ENCODE measurements at places on chromosomes 3 and 15.

DNA sequence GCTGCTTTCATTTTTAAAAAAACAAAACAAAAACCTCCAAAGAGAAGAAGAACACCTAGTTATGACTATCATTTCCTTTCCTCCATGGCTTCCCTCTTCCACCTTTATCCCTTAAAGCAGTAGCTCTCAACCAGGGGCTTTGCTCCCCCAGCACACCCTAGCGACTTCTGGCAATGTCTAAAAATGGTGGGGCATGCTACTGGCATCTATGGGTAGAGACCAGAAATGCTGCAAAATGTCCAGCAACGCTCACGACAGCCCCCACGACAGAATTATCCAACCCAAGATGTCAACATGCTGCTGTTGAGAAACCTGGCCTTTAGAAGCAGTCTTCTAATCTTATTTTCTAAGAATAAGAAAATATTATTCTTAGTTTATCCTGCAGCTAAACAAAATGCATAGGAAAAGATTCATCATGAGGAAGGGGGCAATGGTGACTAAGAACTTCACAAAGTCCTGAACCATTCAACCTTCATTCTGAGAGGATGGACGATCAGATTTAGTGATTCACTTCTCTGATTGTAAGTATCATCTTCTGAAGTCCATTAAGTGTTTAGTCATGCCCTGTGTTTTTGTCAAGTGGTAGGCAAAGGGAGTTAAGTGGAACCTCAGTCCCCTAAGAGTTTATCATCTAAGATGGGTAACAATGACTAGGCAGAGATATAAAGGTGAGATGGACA, 81.7 kb downstream of the CCNL1 start:
- DNase-seq, result no peak

DNA sequence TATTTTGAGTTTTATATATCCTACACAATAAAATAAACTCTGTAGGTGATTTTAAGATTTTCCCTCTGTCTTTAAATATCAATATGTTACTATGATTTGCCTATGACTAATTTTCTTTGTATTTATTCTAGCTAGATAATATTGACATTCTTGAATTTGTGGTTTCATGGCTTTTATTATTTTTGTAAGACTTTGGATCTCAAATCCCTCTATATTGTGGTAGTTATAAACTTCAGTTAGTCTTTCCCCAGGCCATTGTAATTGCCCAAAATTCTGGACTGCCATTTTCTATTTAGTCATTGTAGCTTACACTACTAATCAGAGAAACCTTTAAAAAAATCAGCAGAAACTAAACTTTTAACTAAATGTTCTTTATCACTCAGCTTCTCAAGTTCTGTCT, 1559.3 kb upstream of the GBE1 start:
- no peak for DNase-seq

DNA sequence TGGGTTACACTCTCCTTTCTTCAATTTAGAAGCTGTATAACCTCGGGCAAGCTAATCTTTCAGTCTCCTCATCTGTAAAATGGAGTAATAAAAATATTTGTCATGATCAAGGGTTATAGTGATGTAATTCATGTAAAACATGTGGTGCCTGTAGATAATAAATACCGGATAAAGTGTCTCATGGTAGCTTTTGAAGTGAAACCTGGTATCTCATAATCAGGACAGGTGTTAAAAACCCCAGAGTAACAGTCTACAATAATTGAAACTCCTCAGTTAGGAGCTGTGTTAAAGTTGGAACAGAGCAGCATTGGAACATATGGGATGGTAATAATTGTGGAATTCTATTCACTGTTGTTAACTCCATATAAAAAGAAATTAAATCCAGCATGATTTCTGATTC, 884 bp upstream of the KNL1 start:
- DNase-seq, result no peak

DNA sequence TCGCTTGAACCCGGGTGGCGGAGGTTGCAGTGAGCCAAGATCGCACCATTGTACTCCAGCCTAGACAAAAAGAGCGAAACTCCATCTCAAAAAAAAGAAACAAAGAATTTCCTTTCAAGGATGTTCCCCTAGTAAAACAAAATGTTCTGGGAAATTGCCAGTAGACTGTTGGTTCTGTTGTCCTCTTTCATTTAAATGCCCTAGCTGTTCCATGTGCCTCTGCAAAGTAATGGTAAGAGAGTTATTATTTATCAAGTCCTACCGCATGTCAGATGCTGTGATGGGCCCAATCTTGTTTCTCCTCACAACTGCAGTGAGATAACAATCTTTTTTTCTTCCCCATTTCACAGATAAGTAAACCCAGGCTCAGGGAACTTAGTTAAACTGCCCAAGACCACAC, 254.3 kb upstream of the TPM1 start:
- DNase-seq, result no peak

GRCh38 chr15:71688509-71689094, 121.8 kb upstream of the NR2E3 start:
- DNase-seq, result no peak

DNA sequence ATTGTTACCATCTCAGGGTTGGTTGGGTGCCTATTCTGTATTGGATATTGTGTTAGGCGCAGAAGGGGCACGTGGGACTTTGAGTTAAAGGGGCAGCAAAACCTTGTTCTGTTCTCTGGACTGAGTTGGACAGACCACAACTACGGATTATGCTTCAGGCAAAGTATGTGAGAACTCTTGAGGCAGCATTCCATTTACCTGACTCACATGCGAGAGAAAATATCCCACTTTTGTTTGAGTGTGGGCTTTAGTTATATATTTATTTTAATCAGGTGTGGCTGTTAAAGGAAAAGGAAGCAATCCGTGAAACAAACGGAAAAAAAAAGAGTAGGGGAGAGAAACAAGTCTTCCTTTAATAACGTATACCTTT, 627 bp upstream of the PLS1 start:
- no peak for DNase-seq

DNA sequence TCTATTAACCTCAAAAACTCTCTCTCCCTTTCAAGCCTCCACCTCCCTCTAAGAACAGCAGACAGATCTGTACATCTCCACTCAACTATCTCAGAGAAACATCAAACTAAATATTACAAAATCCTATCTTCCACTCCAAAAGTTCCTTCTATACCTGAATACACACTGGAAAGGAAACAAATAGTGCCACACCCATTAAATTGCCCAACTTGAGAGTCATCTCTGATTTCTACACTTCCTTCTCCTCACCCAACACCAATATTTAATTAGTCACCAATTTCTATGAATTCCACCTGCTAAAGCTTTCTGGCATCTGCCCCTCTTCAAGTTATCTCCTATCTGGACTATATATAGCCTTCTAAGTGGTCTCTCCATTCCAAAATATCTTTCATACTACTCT, 65.8 kb downstream of the PEAK1 start:
- DNase-seq, result no peak

- DNase-seq, result peak; percentile 35
These were observed 24.2 kb upstream of the SLC41A3 start for GRCh38 chr3:126107957-126108675.

GRCh38 chr3:137852391-137852830, 88.3 kb downstream of the SOX14 start:
- no peak for DNase-seq

- no peak for DNase-seq
These were observed 14.6 kb downstream of the ZNF860 start for GRCh38 chr3:31996195-31996594.

DNA sequence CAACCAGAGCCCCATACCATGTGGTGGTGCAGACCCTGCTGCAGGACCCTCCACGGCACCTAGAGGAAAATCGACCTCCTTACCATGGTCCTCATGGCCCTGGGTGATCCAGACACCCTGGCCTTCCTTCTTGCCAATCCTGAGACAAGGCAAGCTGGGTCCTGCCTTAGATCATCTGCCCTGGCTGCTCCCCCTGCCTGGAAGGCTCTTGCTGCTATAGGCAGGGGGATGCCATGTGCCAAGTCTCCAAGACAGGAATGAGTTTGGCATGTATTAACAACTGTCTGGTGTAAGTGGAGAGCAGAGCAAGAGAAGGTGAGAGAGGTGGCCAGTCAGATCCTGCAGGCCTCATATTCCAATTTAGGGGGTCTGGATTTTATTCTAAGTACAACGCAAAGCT, 7.5 kb downstream of the HEG1 start:
- no peak for DNase-seq

DNA sequence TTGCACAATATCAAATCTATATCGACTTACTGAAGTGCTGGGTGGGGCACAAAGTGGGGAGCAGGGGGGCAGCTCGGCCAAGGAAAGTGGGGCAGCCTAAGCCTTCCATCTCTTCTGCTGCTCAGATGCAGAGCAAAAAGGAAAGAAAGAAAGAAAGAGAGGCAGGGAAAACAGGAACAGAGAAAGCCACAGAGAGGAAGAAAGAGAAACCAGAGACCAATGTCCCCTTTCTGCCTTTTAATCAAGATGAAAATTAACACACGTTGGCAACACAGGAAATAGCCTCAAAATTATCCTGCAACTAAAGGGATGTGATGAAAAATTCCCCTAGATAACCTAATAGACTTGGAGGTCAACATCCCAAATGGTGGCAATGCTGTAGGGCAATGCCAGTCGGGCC, 72.2 kb upstream of the RAD18 start:
- DNase-seq, result no peak

DNA sequence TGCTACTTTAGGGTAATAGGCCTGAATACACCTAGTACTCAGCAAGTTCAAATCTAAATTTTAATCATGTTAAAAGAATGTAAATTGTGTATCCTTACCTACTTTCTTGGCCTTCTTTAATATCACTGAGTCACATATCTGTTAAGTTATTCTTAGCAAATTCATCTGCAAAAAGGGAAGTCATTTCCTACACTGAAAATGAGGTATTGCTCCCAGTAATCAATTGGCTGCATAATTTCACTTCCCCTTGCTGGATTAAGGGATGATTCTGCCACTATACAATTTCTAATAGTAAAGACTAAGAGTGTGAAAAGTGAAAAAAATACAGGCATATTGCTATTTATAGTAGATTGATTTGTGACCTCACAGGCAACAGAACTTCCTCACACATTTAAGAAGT, 47.8 kb downstream of the CCDC54 start:
- DNase-seq, result no peak

DNA sequence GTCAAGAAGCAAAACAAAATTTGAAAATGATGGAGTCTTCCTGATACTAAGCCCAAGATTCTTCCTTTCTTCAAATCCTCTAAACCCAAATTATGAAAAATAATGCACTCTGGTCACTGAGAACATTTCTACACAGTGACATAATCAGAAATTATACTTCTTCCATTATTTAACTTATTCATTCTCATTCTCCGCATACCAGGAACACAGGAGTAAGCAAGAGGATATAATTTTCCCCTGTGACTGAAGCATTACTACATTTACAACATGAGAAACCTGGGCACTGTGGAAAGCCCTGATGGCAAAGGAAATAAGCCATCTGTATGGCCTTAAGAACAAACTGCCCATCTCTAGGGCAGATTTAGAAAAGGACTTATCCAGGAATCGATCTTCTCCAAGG, 47.0 kb downstream of the EXD1 start:
- no peak for DNase-seq

- peak; percentile 43 for DNase-seq
These were observed 676.5 kb upstream of the CFAP20DC start for GRCh38 chr3:59726279-59726678.

DNA sequence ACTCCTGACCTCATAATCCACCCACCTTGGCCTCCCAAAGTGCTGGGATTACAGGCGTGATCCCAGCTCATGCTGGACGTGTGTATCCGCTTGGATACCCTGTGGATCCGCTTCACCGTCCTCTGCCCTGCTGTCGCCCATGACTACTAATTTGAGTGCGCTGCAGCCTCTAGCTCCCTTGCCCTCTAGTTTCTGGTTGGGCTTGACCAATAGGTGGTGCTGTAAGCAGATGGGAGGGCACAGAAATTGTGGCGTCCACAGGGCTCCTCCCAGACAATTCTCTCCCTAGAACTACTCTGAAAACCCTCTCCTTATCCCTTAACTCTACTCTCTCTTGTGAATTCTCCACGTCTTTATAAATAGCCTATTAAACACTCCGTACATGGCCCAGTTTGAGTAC, 36.2 kb downstream of the ZPLD1 start:
- no peak for DNase-seq

- no peak for DNase-seq
These were observed 242.2 kb upstream of the ZPLD1 start for GRCh38 chr3:102192575-102192974.

DNA sequence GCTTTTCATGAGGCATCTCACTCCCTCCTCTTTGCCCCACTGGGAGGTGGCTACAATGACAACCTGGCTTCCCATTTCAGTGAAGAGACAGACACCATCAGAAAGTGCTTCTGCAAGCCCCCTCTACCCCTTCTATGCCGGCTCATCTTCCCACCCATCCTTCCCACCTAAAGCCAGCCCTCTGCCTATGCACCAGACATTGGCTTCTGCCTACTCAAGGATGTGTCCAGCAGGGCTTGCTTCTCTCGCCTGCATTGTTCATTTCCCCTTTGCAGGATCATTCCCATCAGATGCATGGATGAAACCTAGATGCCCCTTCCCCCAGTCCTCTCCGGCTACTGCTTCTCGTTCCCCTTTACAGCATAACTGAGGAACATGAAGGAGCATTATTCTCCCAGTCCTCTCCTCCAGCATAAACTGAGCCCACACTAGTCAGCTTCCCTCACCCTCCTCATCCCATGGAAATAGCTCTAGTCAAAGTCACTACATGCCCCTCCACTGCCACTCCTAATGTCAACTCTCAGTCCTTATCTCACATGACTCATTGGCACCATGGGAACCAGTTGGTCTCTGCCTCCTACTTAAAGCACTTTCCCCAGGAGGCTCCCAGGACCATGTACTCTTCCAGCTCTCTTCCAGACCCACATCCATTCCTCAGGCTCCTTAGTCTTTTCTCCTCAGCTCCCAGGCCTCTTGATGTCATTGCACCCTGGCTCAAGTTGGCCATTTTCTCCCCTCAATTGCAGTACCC, 47.9 kb downstream of the TM2D3 start:
- DNase-seq, result no peak

DNA sequence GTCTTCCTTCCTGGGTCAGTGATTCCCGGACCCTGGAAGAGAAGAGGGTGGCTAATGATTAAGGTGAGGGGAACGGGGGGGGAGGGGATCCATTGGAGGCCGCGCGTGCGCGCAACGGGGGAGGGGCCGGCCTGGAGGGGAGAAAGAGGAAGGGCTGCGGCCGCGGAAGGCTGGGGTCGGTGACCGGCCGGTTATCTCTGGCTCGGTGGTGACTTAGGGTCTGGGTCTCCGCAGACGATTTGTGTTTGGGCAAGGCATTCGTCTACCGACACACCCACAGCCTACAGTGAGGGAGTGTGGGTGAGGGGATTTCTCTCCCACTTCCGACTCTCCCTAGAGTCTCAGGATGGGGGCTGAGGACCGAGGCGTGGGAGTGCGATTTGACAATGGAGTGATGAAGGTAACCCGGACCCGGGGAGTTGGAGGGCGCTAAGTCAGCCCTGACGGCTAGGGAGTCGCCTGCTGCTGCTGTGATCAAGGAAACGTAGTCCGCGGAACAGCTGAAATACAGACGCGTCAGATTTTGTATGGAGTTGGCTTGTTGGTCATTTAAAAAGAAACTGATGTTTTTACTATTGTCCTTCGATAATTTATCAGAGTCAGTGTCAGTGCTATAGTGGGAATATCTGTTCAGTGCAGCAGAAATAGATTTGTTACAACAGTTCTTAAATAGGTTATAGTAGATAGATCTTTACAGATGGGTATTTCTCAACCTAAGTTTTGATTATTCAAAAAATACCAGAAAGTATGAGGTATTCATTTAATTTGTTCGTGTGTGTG, 733 bp downstream of the RNF111 start:
- DNase-seq, result peak; percentile 49

GRCh38 chr3:21067031-21067813, 683.8 kb downstream of the ZNF385D start:
- no peak for DNase-seq

- DNase-seq, result no peak
These were observed 226.1 kb upstream of the LYSMD4 start for GRCh38 chr15:99959326-99959725.
